Sigmoid colon (tissue), 7 donors: ENCODE measurements at places on chromosomes 2 and 18. TPM values are rescaled to one million over a fixed set of nuclear protein-coding genes. Genes with fewer than 3 reads are reported as not detected.

- H3K4me3 ChIP-seq = no peak overlapping the region
- no peaks in the 10 kb centered on the region for H3K36me3 ChIP-seq
- no peak for DNase-seq
- H3K27me3 ChIP-seq = no peaks in the 10 kb centered on the region
- H3K4me1 ChIP-seq = no peaks in the 10 kb centered on the region
Observed at GRCh38 chr2:71243634-71244301, 16.9 kb upstream of the PAIP2B start.

The TBR1 gene
- not detected for total RNA-seq

The B3GNT7 gene
- total RNA-seq = 5.0 TPM

The ALPP gene
- not detected for total RNA-seq

DNA sequence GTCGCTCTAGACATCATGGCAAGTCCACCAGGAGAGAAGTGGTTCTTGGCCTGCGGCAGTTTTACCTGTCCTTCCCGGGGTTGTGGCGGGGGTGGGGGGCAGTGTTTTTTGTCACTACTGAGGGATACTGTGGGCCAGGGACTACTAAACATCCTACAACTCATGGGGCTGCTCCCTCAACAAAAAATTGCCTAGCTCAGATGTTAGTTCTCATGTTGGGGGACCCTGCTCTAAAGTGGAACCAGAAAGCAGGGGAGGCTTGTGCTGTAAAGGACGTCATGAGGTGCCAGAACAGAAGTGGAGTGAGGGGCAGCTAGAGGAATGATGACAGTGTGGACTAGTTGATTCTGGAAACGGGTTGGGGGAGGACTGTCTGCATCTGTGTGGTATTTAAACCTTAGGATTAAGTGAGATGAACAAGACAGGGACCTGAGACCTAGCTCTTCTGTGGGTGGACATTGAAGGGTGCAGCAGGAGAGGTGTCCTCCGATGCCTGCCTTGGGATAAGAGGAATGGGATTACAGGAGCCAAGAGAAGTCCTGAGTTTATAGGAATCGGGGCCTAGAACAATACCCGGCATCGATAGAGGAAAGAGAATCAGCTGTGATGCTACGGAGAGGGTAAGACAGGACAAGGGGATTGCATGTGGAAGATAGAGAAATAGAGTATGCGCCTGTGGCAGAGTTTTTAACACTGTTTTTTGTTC is 2.7 kb downstream of the RPL31 start:
- no peak overlapping the region for H3K4me3 ChIP-seq
- H3K4me1 ChIP-seq = peaks cover 20% of the 10 kb centered on the region
- H3K27ac ChIP-seq = no peak overlapping the region
- DNase-seq = no peak
- H3K27me3 ChIP-seq = no peaks in the 10 kb centered on the region

- peak overlapping the region; percentile 49 for H3K27ac ChIP-seq
- peak; percentile 79 for DNase-seq
- no peaks in the 10 kb centered on the region for H3K27me3 ChIP-seq
Observed at GRCh38 chr2:39875182-39875913, 96.3 kb upstream of the THUMPD2 start.

DNA sequence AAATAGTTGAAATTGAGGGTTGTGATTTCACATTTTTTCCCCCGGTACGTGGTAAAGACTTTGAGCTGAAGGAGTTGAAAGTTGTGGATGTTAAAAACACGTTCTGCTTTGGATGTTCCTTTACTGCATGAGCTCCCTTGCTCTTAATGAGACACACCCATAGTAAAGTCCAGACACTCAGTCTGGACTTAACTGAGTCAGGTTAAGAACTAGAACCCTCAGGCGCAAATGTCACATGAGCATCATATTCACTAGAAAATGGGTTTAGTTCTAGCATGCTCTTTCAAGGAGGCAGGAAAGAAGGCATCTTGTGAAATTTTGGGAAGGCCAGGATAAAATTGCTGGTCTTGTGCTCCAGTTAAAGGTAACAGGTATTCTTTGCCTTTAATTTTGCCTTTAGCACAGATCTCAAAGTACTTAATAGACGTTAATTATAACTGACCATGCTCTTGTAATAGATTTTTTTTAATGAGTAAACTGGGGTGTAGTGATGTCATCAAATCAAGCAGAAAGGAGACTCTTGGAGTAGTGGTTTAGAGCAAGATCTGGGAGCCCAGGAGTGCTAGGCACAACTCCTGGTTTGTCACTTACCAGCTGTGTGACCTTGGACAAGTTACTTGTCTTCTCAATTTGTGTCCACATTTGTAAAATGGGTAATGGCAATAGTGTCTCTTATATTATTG is 20.6 kb downstream of the ITGA6 start:
- DNase-seq = no peak
- H3K36me3 ChIP-seq = no peaks in the 10 kb centered on the region
- H3K27me3 ChIP-seq = no peaks in the 10 kb centered on the region
- no peak overlapping the region for H3K27ac ChIP-seq

The CFAP65 gene
- total RNA-seq = not detected

- H3K27me3 ChIP-seq = no peaks in the 10 kb centered on the region
- no peak overlapping the region for H3K27ac ChIP-seq
Observed at GRCh38 chr2:216887138-216887537, 27.3 kb upstream of the TNP1 start.

The UGT1A8 gene
- not detected for total RNA-seq

The RFX8 gene
- not detected for total RNA-seq

DNA sequence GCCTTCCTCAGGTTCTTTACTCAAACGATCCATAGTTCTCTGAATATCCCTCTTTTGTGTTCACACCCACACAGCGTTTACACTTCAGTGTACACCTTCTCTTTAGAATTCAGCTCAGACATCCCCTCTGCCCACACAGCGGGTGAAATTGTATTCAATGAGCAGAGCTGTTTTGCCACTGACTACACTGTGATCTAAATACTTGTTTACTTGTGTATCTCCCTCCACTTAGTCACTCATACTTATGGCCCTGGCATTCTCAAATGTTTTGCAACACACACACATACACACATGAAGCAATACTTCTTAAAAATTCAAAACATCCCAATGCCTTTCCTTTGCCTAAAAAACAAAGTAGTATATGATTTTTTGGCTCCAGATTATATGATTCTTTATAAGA is 297.1 kb downstream of the TMX3 start:
- H3K36me3 ChIP-seq = no peaks in the 10 kb centered on the region
- no peaks in the 10 kb centered on the region for H3K27me3 ChIP-seq
- H3K4me1 ChIP-seq = no peaks in the 10 kb centered on the region
- H3K4me3 ChIP-seq = no peak overlapping the region
- H3K27ac ChIP-seq = no peak overlapping the region

The LRRC30 gene
- total RNA-seq = not detected

GRCh38 chr2:206158563-206159345 is 490 bp downstream of the NDUFS1 start:
- no peaks in the 10 kb centered on the region for H3K4me1 ChIP-seq
- no peaks in the 10 kb centered on the region for H3K27me3 ChIP-seq
- peaks cover 32% of the 10 kb centered on the region for H3K36me3 ChIP-seq
- H3K4me3 ChIP-seq = peak overlapping the region; percentile 94
- H3K27ac ChIP-seq = peak overlapping the region; percentile 95
- DNase-seq = no peak

- no peak overlapping the region for H3K4me3 ChIP-seq
- no peaks in the 10 kb centered on the region for H3K36me3 ChIP-seq
- H3K27ac ChIP-seq = no peak overlapping the region
- H3K27me3 ChIP-seq = no peaks in the 10 kb centered on the region
- no peak for DNase-seq
Observed at GRCh38 chr18:1796636-1797035, 774.7 kb downstream of the METTL4 start.

The LCT gene
- not detected for total RNA-seq

The CRYGC gene
- not detected for total RNA-seq

- H3K27ac ChIP-seq = no peak overlapping the region
Observed at GRCh38 chr2:134539981-134540380, 178.8 kb downstream of the TMEM163 start.

GRCh38 chr18:10798727-10799550 is 273.1 kb downstream of the NAPG start:
- DNase-seq = no peak
- no peaks in the 10 kb centered on the region for H3K27me3 ChIP-seq
- H3K36me3 ChIP-seq = no peaks in the 10 kb centered on the region
- peak overlapping the region; percentile 31 for H3K27ac ChIP-seq
- H3K4me3 ChIP-seq = no peak overlapping the region

GRCh38 chr18:76978616-76979015 is 154.0 kb downstream of the MBP start:
- no peaks in the 10 kb centered on the region for H3K36me3 ChIP-seq
- H3K27me3 ChIP-seq = no peaks in the 10 kb centered on the region
- H3K4me3 ChIP-seq = no peak overlapping the region
- no peak overlapping the region for H3K27ac ChIP-seq
- no peaks in the 10 kb centered on the region for H3K4me1 ChIP-seq
- no peak for DNase-seq

DNA sequence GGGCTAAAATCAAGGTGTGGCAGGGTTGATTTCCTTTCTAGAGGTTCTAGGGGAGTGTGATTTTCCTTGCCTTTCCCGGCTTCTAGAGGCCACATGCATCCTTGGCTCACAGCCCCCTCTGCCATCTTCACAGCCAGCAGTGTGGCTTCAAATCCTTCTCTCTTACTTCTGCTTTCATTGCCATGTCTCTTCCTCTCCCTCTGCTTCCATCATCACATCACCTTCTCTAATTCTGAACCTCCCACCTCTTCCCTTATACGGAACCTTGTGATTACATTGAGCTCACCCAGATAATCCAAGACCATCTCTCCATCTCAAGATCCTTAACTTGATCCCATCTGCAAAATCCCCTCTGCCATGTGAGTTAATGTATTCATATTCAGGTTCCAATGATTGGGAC is 56.2 kb upstream of the RMDN2 start:
- no peaks in the 10 kb centered on the region for H3K27me3 ChIP-seq
- DNase-seq = no peak
- no peak overlapping the region for H3K4me3 ChIP-seq
- H3K4me1 ChIP-seq = peaks cover 76% of the 10 kb centered on the region

- no peaks in the 10 kb centered on the region for H3K36me3 ChIP-seq
- H3K4me3 ChIP-seq = no peak overlapping the region
- no peaks in the 10 kb centered on the region for H3K4me1 ChIP-seq
- no peak overlapping the region for H3K27ac ChIP-seq
Observed at GRCh38 chr2:57598551-57598950, 448.1 kb upstream of the VRK2 start.

The NEB gene
- total RNA-seq = 1.4 TPM

The CXCR4 gene
- total RNA-seq = 5.0 TPM

DNA sequence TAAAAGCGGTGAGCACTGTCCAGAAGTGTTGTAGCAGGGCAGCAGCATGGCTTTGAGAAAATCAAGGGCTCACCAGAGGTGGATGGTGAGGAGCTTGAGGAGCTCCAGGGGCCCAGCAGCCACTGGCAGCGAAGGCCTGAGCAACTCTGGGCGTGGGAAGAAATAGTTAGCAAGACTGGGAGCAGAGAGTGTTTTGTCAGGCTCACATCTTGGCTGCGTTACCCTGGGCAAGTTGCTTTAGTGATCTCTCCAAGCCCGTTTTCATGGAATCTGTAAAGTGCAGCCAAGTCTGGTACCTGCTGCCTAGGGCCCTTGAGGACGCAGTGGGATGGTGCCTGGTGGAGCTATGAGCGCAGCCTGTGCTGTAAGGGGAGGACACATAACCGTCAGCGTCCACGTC is 78.3 kb downstream of the SH3BP4 start:
- no peak overlapping the region for H3K4me3 ChIP-seq
- H3K36me3 ChIP-seq = no peaks in the 10 kb centered on the region
- no peak for DNase-seq

- H3K4me1 ChIP-seq = peaks cover 4% of the 10 kb centered on the region
- H3K27me3 ChIP-seq = no peaks in the 10 kb centered on the region
- DNase-seq = no peak
- no peak overlapping the region for H3K27ac ChIP-seq
Observed at GRCh38 chr2:218811382-218811781, 20.2 kb downstream of the PRKAG3 start.

- H3K4me3 ChIP-seq = no peak overlapping the region
- no peak for DNase-seq
- no peaks in the 10 kb centered on the region for H3K4me1 ChIP-seq
- no peaks in the 10 kb centered on the region for H3K36me3 ChIP-seq
Observed at GRCh38 chr2:221124532-221125240, 447.4 kb downstream of the EPHA4 start.

GRCh38 chr18:23071285-23071684 is 64.0 kb upstream of the CABLES1 start:
- H3K27me3 ChIP-seq = no peaks in the 10 kb centered on the region
- no peaks in the 10 kb centered on the region for H3K36me3 ChIP-seq
- peak; percentile 70 for DNase-seq
- H3K4me3 ChIP-seq = no peak overlapping the region

GRCh38 chr2:106205488-106205887 is 11.4 kb upstream of the UXS1 start:
- H3K27me3 ChIP-seq = no peaks in the 10 kb centered on the region
- no peak overlapping the region for H3K4me3 ChIP-seq
- no peaks in the 10 kb centered on the region for H3K36me3 ChIP-seq
- no peak overlapping the region for H3K27ac ChIP-seq
- no peaks in the 10 kb centered on the region for H3K4me1 ChIP-seq

The REG3G gene
- not detected for total RNA-seq

The STAT4 gene
- total RNA-seq = not detected

- no peak overlapping the region for H3K27ac ChIP-seq
- DNase-seq = no peak
- H3K27me3 ChIP-seq = no peaks in the 10 kb centered on the region
- H3K36me3 ChIP-seq = no peaks in the 10 kb centered on the region
- H3K4me3 ChIP-seq = no peak overlapping the region
Observed at GRCh38 chr2:46943881-46944798, 28.5 kb upstream of the MCFD2 start.

DNA sequence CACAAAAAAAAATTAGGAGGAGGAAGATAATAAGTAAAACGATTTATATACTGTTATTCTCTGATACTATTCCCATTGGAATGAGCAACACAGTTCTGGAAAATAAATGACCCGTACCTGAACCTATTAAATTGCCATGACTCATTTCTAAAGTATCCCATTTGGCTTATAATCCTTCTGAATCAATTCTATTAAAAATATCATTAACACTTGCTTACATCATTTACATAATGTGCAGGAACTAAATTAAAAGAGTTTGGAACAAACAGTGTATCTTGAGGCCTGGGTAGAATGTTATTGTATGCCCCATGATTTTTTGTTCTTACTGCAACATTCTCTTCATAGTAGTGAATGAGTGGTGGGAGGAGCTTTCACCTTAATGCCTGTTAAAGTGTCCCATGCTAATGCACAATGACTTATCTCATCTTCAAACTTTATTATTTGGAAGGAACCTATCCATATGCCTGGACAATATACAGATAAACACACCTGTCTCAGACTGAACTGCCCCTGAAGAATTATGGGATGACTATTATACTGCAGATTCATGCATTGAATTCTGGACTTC is 549.9 kb upstream of the ACVR2A start:
- no peak overlapping the region for H3K27ac ChIP-seq
- no peaks in the 10 kb centered on the region for H3K36me3 ChIP-seq
- no peaks in the 10 kb centered on the region for H3K27me3 ChIP-seq
- H3K4me3 ChIP-seq = no peak overlapping the region
- peaks cover 25% of the 10 kb centered on the region for H3K4me1 ChIP-seq

GRCh38 chr2:141515931-141516330 is 614.9 kb downstream of the LRP1B start:
- H3K4me1 ChIP-seq = no peaks in the 10 kb centered on the region
- no peak overlapping the region for H3K4me3 ChIP-seq
- H3K27me3 ChIP-seq = no peaks in the 10 kb centered on the region
- no peaks in the 10 kb centered on the region for H3K36me3 ChIP-seq
- no peak overlapping the region for H3K27ac ChIP-seq

GRCh38 chr2:65654496-65654895 is 222.1 kb upstream of the SPRED2 start:
- DNase-seq = no peak
- no peaks in the 10 kb centered on the region for H3K4me1 ChIP-seq
- H3K36me3 ChIP-seq = no peaks in the 10 kb centered on the region

The ICOS gene
- not detected for total RNA-seq
